ENCODE measurements at places on chromosomes 16 and 17.
A peak's percentile ranks its signal among the peaks of the same experiment; 100 is the strongest.

DNA sequence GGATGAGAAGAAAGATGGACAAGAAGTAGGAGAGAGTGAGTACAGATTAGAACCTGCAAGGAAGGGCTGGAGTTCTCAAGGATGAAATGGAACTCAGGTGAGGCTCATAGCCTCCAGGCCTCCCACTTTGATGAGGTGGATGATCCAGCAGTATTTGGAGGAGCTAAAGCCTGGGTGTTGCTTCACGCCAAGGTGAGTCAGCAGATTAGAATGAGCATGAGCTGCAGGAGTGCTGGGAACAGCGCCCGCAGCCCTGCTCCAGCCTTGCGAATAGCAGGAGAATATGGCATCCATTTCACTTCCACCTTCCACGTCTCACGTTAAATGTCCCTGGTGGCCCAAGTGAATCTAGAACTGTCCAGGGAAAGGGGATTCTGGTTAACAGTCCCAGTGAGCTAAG, 94.4 kb upstream of the CPHXL start:
- DNase-seq: no peak

- no peak for DNase-seq
Observed at GRCh38 chr16:58591083-58591482, 38.5 kb downstream of the CNOT1 start.

DNA sequence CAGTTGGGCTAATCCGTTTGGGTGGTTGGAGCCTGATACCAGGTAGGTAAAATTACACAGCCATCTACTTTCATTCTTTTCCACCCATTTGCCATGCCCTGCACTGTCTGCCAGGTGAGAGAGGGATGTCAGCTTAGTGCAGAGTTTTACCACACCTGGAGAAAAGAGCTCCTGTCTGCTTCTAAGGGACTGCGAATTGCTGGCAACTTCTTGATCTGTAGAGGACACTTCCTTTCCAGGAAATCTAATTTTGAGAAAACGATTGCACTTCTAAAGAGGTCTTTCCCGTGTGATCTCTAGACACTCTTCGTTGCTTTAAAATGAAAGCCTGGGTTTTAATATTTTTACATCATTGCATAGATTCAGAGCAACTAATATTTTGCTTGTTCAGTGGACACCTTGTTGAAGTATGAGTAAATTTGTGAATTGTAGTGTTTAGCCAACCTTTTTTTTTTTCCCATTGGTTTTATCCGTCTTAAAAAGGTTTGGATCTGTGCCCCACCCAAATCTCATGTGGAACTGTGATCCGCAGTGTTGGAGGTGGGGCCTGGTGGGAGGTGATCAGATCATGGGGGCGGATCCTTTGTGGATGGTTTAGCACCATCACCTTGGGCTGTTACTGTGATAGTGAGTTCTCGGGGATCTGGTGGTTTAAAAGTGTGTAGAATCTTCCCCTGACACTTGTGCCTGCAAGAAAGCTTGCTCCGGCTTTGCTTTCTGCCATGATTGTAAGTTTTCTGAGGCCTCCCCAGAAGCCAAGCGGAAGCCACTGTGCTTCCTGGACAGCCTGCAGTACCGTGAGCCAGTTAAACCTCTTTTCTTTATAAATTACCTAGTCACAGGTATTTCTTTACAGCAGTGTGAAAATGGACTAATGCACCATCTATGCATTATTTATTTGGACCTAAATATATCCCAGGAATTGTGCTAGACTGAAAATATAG, 104.6 kb downstream of the PRKCA start:
- no peak for DNase-seq

DNA sequence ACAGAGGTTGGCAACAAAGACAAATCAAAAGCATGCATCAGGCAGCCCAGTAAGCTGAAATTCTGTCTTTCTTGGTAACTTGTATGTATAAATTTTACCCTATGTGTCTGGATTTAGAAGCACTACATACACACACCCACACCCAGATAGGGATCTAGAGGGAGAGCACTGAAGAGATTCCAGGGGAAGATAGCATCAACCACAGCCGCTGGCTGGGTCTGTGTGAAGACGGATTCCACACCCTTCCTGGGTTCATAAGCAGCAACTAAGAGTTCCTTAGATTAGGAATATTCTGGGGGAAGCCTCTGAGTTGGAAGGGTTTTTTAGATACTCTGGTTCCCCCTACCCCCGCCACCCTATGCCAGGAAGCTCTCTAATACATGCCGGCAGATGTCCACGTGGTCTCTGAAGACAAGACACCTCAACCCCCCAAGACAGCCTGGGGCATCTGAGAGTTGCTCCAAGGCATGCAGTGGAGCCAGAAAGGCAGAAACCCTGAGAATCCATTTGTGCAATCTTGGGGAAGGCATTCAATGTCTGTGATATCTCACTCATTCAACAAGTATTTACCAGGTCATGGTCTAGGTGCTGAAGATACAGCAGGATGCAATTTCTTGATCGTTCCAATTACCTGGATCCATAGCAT, 86.4 kb downstream of the NOG start:
- DNase-seq: no peak

DNA sequence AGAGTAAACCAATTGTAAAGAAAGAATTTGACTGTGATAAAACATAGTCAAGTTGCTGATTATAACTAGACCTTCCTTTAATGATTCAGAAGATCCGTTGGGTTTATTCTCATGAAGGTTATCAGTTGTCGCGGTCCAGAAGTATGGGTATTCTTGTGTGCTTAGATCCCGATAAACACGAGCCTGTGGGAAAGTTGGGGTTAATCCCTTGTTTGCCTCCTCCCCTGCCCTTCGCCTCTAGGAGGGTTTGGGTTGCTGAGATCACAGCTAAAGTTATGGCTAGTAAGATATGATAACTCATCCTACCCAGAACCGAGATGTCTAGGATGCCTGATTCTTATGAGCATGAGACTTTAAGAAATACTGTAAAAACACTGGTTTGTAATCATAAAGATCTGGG, 66.8 kb downstream of the GPRC5B start:
- no peak for DNase-seq

DNA sequence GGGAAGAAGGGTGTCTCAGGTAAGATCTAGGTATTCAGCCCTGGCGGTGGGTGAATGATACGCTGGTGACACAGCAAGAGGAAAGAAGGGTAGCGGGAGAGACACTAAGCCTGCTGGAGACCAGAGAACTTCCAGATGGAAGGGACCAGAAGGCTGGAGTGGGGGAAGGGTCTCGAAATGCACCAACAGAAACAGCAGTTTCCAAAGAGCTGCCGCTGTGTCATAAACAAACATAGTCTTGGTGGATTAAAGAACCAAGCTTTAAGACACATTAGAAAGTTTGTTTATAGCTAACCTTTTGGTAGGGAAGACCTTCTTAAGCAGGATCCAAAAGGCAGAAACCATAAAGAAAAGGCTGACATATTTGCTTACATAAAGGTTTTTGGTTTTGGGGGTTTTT, 20.9 kb downstream of the TRPV3 start:
- DNase-seq: no peak

GRCh38 chr17:47205419-47205963, 3.7 kb upstream of the MYL4 start:
- peak; percentile 54 for DNase-seq

DNA sequence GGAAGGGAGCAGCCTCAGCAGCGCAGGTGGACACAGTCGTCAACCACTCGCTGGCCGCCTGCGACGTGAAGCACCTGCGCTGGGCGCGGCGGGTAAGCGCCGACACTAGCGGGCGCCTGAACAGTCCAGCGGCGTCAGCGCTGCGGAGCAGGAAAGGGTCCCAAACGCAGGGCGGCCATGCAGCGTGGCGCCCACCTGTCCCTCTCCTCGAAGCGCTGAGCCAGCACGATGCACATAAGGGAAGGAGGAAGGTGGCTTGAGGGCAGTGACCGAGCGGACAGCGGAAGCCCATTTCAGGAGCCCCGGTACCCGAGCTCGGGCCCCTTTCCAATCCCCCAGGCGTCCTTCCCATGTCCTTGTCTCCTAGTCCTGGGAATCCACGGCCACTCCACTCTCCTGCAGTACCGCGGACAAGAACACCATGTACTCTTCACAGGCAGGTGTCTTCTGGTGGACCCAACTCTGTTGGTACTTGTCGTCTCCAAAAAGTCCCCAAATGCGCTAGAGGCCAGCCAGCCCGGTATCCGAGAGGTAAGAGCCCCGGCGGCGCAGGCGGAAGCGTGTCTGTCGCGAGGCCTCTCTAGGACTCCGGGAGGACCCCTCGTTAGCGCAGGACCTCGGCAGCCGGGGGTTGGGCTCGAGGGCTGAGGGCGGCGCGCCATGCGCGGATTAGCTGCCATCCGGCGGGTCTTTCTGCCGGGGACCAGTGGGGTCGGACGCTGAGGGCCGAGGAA, 14.4 kb downstream of the ZNF232 start:
- no peak for DNase-seq

DNA sequence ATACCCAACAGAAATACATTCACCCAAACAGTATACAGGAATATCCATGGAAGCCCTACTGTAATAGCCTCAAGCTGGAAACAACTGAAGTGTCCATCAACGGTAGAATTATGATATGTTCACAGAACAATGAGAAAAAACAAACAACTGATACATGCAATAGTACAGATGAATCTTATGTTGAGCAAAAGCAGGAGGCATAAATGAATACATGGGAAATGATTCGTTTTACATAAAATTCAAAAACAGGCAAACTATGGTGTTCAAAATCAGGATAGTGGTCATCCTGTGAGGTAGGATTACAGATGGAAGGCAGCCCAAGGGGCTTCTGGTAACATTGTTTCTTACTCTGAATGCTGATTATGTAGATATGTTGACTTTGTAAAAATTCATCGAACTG, 25.1 kb downstream of the RFFL start:
- DNase-seq: no peak

Data from activated CD4-positive, alpha-beta T cell treated with anti-CD3 and anti-CD28 coated beads, Interleukin-2, amount 50 U/mL, for 48 hours (primary cell).